ENCODE measurements at places on chromosomes 2 and 18.

DNA sequence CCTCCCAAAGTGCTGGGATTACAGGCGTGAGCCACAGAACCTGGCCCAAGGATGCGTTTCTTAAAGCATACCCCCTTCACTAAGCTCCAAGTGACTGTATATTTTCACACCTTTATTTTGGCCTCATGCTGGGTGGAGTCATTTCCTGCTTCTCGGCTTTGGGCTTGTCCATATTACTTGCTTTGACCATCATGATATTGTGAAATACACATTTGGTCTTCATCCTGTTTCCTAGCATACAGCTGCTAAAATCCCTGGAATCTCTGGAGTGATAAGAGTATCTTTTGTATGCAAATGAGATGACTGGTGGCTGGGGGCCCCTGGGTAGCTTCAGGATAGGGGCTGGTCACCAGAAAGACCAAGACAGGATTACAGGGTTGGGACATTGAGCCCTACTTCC, 17.6 kb upstream of the COLEC12 start:
- H3K4me3 ChIP-seq, result no peak overlapping the region
- H3K27ac ChIP-seq, result no peak overlapping the region

- H3K27ac ChIP-seq, result no peak overlapping the region
- peaks cover 18% of the 10 kb centered on the region for H3K27me3 ChIP-seq
- no peak overlapping the region for H3K4me3 ChIP-seq
- H3K36me3 ChIP-seq, result no peaks in the 10 kb centered on the region
Observed at GRCh38 chr2:238974501-238975166, 126.7 kb downstream of the TWIST2 start.

DNA sequence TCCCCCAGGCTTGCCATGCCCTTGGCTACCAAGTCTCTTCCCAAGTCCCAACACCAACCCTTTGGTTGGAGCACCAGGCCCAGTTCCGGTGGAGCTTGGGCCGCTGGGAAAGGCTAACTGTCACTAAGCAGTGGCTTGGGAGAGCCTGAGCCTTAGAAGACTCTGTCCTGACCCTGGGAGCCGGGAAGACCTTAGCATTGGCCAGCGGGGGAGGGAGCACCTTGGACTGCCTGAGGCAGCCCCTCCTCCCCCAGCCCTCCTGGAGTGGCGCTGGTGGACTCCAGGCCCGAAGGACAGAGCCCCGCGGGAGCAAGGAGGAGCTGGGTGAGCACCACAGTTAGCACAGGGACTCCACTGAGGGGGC, 62.5 kb upstream of the POMC start:
- H3K4me1 ChIP-seq, result peaks cover 10% of the 10 kb centered on the region
- no peaks in the 10 kb centered on the region for H3K27me3 ChIP-seq
- peaks cover 21% of the 10 kb centered on the region for H3K36me3 ChIP-seq

DNA sequence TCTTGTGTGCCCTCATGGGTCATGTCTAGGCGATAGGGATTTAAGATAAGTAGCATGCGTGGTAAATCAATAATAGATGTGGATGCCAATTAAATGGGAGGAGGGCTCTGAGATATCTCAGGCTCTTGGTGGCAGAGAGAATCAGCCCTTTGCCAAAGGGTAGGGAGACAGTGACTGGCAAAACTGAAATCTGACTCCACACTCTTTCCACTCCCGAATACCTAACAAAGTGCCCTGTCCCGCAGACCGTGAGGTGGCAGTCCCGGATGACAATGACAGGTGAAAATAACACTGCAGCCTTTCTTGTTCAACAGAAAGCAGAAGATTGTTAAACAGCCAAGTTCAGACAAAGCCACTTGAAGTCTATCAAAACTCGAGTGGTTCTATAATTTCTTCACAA, 47.0 kb downstream of the C2orf76 start:
- DNase-seq, result no peak
- H3K4me3 ChIP-seq, result no peak overlapping the region
- no peaks in the 10 kb centered on the region for H3K27me3 ChIP-seq
- no peak overlapping the region for H3K27ac ChIP-seq

- no peak overlapping the region for H3K4me3 ChIP-seq
- no peak overlapping the region for H3K27ac ChIP-seq
- H3K27me3 ChIP-seq, result peaks cover 13% of the 10 kb centered on the region
- H3K4me1 ChIP-seq, result peaks cover 35% of the 10 kb centered on the region
- no peak for DNase-seq
- H3K36me3 ChIP-seq, result peaks cover 16% of the 10 kb centered on the region
Observed at GRCh38 chr2:111164078-111164477, 43.4 kb downstream of the BCL2L11 start.
